Foreskin keratinocyte (primary cell): ENCODE measurements at places on chromosomes 3 and 15. TPM values are rescaled to one million over a fixed set of nuclear protein-coding genes. Genes with fewer than 3 reads are reported as not detected.

BFSP2 gene
- total RNA-seq: not detected in 2 replicates

DVL3 gene
- 26.5 and 31.5 TPM in 2 replicates for total RNA-seq

CLN6 gene
- total RNA-seq: 27.5 and 29.8 TPM in 2 replicates

ITGB5 gene
- 82.0 and 91.9 TPM in 2 replicates for total RNA-seq

GMNC gene
- total RNA-seq: not detected in 2 replicates

TSPAN3 gene
- total RNA-seq: 107 and 123 TPM in 2 replicates

MPI gene
- 35.6 and 40.1 TPM in 2 replicates for total RNA-seq

SCN11A gene
- not detected in 2 replicates for total RNA-seq

PRSS50 gene
- not detected in 2 replicates for total RNA-seq

COL6A5 gene
- total RNA-seq: not detected in 2 replicates

CAND2 gene
- total RNA-seq: 1.5 and 1.9 TPM in 2 replicates

IFT122 gene
- total RNA-seq: 8.8 and 10.6 TPM in 2 replicates

OR5K2 gene
- not detected in 2 replicates for total RNA-seq

MIX23 gene
- total RNA-seq: 46.5 and 62.3 TPM in 2 replicates

CEMIP gene
- 0.71 and 1.2 TPM in 2 replicates for total RNA-seq

GRM2 gene
- total RNA-seq: not detected in 2 replicates

LRTM1 gene
- total RNA-seq: not detected in 2 replicates
